ENCODE measurements at places on chromosomes 5 and 9.

DNA sequence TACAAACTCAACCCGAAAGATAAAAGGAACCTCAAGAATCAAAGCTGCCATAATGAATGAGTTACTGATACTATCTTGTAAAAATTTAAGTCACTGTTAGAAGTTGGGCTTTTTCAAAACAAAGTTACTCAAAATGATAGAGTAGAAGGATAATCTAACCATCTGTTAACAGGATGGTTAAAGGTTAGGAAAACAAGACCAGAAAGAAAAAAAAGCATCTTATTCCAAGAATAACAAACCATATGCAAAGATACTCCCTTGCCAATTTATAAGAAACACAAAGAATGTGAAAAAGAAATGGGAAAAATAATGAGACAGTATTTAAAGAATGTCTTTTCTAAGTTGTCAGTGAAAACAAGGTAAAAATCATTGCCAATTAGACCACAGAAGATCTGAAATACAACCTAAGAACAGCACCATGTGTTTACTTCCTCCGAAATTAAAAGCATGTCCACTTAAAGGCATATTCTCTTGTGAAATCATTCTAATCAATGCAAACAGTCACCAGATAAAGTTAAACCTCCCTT is 51.2 kb downstream of the STRBP start:
- peak; percentile 22 for DNase-seq

GRCh38 chr5:178327931-178328711 is 95.5 kb upstream of the PHYKPL start:
- no peak for DNase-seq

DNA sequence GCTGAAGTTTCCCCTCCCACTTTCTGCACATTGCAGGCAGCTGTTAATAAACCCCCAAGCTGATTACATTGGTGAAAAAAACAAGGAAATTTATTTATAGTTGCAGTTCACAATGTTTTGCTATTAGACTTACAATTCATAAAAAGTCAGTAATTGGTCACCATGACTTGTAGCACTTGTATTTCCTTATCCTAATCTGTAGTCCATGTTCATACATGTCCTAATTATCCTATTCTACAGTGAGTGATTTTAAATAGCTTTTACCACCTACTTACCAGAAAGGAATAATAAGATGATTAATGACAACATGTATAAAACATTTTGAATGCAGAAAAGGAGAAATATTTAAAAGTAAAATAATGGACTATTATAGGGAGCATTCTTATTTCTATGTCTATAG is 760.0 kb upstream of the RIOK2 start:
- DNase-seq, result no peak

DNA sequence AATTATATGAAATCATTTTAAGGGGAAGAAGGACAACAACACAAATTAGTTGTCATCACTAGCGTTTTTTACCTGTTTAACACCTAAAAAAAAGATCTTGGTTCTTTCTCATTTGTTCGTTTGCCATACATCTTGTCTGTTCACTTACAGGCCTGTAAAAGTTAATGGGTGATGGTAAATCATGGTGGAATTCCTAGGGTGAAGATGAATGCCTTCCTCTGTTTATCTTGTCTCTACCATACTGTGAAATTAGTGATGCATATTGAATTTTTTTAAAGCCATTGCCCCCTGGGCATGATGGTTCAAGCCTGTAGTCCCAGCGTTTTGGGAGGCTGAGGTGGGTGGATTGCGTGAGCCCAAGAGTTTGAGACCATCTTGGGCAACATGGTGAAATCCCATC is 46.6 kb downstream of the LRRTM2 start:
- no peak for DNase-seq

DNA sequence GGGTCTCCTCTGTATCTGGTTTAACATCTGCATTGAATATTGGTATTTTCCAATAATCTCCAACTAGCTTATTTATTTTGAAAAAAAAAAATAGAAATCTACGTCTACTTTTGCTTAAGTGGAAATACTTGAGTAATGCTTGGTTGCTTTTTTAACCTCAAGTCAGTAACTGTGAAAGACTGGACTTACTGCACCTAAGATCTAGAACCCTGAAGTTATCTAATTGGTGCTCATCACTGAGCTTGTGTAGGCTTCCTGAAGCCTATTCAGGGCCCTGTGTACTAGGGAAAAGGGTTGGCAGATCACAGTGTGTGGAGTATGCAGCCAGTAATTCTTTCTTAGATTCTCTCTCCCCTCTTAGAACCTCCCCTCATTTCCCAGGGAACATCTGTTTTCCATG is 16.2 kb downstream of the SLC1A1 start:
- DNase-seq, result no peak

DNA sequence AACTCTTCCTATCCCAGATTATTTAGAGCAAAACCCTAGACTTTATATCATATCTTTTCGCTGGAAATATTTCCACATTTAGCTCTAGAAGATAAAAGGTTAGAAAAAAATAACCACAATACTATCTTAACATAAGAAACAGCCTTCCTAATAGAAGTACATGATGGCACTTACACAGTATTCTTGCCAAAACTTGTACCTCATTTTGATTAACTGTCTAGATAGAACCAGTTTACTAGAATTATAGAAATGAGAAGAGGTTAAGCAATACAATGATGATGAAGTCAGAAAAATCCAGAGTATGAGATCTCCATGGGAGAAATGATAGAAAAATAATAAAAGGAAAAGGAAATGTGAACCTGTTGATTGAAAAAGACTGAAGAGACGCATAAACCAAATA is 63.1 kb downstream of the SLC12A2 start:
- DNase-seq, result no peak

GRCh38 chr9:135070198-135070951 is 17.1 kb upstream of the OLFM1 start:
- DNase-seq, result no peak

DNA sequence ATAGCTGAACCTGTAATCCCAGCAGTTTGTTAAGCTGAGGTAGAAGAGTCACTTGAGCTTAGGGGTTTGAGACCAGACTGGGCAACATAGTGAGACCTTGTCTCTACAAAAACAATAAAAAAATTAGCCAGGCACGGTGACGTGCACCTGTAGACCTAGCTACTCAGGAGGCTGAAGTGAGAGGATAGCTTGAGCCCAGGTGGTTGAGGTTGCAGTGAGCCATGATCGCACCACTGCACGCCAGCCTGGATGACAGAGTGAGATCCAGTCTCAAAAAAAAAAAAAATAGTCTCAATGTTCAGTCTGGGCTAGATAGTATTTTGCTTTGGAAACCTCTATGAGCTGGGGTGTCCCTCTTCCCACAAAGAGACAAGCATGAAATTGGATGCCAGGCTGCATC is 51.9 kb upstream of the IQGAP2 start:
- DNase-seq, result no peak

DNA sequence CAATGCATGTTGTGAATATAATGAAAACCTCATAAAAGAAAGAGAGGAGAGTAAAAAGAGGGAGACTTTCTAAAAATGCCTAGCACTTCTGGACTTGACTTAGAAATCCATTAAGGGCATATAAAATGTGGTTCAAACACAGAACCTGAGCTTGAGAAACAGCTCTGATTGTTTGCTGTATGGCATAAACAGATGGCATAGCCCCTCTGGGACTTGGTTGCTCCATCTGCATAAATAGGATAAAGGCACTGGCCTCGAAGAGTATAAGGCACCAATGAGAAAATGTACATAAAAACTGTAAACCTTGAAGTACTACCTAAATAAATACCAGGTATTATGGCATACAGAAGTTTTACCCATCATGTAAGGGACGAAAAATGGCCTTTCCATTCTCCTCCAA is 23.8 kb downstream of the MRPS27 start:
- no peak for DNase-seq

DNA sequence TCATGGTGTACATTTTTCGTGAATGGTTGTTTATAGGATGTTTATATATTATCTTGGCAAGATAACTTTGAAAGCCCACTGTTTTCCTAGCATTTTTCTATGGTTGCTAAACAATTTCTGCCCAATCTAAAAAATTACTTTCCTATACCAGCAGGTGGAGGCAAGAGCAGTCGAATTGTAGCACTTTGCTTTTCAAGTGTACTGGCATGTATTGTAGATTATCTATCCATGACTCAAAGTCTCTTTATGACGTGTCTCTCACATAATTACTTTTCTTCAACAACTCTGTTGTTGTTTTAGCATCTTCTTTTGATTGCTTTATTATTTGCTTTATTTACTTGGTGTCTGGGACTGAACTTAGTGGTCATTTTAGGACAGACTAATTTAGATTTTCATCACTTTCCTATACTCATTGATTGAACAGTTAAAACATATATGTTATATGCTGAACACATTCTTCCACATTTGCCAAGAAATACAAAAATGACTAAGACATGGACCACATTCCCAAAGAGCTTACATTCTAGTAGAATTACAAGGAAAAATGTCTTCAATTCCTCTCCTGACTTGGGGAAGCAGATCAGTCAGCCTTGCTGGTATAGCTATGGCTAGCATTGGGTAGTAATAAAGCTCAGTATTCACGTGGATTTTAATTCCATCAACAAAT is 20.7 kb downstream of the NLN start:
- peak; percentile 63 for DNase-seq

- no peak for DNase-seq
Measured at GRCh38 chr5:159450417-159450816, 120.1 kb upstream of the IL12B start.

DNA sequence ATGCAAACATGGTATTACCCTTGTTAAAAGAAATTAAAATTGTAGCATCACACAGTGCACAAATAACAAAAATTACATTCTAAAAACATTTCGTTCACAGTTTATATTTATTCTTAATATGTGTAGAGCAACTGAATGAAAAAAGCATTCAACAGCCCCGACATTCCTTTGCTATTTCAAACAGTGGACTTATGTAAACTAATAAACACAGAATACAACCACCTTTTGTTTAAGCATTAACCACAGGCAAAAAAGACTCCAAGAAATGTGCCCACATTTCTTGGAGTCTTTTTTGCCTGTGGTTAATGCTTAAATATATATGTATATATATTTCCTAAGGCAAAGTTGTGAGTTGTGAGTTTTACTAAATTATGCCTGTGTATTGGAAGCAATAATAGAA is 532.5 kb upstream of the DAP start:
- DNase-seq, result no peak
